NCI-H524 (cell line): ENCODE measurements at places on chromosomes 1 and 21.

GRCh38 chr1:207453710-207454045, 450 bp upstream of the CR2 start:
- no peak for DNase-seq

DNA sequence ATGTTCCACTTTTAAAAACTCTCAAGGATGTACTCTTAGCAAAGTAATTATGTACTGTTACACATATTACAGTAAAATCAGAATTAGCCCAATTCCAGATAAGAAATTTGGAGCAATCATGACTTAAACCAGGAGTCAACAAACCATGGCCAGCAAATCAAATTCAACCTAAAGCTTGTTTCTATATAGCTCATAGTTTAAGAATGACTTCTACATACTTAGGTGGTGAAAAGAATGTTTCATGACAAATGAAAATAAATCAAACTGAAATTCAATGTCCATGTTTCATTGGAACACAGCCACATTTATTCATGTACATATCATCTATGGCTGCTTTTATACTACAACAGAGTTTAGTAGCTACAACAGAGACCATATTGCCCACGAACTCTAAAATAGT, 35.1 kb downstream of the FRRS1 start:
- DNase-seq: no peak

- no peak for DNase-seq
These were observed 143.0 kb downstream of the MRPL39 start for GRCh38 chr21:25464275-25464674.

GRCh38 chr21:42395302-42395701, 550 bp downstream of the TMPRSS3 start:
- no peak for DNase-seq

DNA sequence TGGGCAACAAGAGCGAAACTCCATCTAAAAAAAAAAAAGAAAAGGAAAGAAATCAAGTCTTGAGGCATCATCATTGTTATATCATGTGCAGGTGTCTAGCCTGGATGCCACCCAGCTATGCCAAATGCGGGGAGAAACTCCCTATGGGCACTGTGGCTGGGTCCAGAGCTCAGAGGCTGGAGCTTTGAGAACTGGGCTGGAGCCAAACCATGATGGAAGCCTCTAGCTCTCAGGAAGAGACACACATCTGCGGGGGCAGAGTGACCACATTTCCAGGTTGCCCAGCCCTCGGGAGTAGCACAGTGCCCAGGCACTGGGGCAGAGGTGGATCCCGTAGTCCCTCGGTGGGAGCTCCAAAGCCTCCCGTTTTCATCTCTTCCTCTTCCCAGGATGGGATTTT, 58.9 kb downstream of the COL18A1 start:
- DNase-seq: no peak

DNA sequence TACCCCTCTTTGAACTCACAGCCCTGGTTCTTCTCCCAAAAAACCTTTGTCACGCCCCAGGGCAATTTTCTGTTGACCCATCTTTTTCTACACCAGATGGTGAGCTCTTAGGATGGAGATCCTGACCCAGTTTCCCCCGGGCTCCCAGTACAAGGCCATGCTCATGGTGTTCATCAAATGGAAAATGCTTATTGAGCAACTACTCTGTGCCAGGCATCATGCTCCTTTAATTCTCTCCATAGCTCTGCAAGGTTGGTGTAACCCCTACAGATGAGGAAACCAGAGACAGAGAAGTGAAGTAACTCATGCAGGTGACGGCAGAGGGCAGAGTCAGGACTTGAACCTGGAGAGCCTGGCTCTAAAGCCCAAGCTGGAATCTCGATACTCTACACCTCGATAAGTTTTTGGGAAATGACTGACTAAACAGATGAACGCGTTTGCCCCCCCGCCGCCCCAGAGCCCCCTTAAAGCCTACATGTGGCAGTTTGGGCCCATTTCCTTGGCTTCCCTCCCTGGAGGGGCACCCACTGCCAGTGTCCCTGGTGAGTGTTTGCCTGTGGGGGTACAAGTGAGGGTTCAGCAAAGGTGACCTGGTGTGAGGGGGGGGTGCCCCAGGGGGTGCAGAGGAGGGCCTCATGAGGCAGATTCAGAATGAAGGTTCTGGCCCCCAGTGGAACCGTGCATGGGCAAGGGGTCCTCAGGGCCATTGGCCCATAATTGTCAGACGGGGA, 30.2 kb upstream of the RUNX3 start:
- no peak for DNase-seq

- DNase-seq: no peak
These were observed 16.7 kb upstream of the VSIG8 start for GRCh38 chr1:159879136-159879535.

DNA sequence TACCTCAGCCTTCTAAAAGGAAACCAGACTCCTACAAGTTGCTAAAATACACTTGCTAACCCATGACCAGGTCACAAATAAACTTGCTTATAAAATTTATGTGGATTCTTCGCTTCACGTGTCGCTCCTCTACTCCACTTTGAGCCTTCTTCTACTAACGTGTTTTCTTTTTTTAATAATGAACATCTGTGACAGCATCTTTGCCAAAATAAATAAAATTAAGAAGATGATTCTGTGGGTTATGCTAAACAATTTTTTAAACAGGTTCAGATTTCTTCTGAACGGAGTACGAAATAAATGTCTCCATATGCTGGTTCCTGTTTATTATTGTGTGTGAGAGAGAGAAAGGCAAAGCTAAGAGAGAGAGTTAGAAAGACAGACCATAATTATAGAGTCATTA, 735.8 kb downstream of the LTN1 start:
- no peak for DNase-seq

GRCh38 chr1:167599957-167600581, 30.0 kb upstream of the RCSD1 start:
- DNase-seq: peak; percentile 26

GRCh38 chr1:2932671-2933350, 88.5 kb upstream of the ACTRT2 start:
- DNase-seq: no peak

GRCh38 chr1:37306461-37306860, 167.9 kb upstream of the ZC3H12A start:
- DNase-seq: no peak

- no peak for DNase-seq
These were observed 57.3 kb upstream of the ZNF648 start for GRCh38 chr1:182118851-182119250.

GRCh38 chr1:25568834-25569596, 25.6 kb downstream of the LDLRAP1 start:
- no peak for DNase-seq

DNA sequence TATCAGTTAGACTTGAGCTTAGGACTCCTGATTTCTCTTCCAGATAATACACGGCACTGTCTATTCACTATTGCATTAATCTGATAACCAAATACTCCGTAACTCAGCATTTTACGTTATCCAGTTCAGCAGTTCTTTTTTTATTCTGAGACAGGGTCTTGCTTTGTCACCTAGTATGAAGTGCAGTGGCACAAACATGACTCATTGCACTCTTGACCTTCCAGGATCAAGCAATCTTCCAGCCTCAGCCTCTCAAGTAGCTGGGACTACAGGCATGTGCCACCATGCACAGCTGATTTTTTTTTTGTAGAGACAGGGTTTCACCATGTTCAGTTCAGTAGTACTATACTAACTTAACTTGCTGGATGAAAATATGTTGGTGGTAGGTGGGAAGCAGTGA, 156.4 kb downstream of the PATJ start:
- no peak for DNase-seq

DNA sequence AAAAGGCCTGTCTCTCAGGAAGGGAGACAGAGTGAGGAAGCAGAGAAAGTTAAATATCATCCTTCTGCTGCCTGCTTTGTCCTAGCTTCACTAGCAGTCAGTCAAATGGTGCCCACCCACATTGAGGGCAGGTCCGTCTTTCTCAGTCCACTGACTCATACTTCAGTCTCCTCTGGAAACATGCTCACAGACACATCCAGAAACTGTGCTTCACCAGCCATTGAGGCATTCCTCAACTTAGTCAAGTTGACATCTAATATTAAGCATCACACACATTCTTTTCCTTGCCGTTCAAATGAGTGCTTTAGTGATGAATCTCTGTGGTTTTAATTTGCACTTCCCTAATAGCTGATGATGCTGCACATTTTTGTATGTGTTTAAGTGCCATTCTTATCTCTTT, 777.8 kb upstream of the PRMT6 start:
- DNase-seq: no peak

DNA sequence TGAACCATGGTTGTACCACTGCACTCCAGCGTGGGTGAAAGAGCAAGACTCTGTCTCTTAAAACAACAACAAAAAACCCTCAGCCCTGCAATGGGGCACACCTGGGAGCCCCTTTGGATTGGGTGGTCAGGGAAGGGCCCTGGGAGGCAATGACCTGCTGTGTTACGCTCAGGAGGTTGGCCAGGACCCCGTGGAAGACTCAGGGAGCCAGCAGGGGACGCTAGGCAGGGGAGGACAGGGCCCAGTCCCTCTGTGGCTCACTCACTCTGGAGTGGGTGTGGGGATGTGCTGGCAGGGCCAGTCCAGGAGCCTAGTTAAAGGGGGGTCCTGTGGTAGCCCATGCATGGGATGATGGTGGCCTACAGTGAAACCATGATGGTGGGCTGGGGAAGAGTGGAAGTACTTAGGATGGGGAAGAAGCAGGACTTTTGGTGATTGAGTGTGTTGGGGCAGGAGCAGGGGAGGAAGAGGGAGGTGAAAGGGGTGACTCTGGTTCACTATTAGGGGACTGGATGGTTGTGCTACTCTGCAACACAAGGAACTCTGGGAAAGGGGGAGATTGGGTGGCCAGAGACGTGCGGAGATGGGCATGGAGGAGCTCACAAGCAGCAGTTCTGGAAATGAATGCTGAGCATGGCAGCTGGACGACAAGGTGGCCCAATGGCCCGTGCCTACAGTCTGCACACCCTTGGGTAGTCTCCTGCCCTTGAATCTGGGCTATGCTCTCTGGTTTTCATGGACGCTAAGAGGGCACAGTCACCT, 56.3 kb upstream of the FAM20B start:
- DNase-seq: no peak
